Activated CD4-positive, alpha-beta memory T cell treated with anti-CD3 and anti-CD28 coated beads, Interleukin-2, amount 10 ng/mL, durations not matched to agents 7 days and 5 days (primary cell): ENCODE measurements at places on chromosomes 6 and 20. TPM values are rescaled to one million over a fixed set of nuclear protein-coding genes. Genes with fewer than 3 reads are reported as not detected.
A peak's percentile ranks its signal among the peaks of the same experiment; 100 is the strongest.

- DNase-seq, result no peak
These were observed 62.0 kb downstream of the CARMIL1 start for GRCh38 chr6:25341203-25341552.

DNA sequence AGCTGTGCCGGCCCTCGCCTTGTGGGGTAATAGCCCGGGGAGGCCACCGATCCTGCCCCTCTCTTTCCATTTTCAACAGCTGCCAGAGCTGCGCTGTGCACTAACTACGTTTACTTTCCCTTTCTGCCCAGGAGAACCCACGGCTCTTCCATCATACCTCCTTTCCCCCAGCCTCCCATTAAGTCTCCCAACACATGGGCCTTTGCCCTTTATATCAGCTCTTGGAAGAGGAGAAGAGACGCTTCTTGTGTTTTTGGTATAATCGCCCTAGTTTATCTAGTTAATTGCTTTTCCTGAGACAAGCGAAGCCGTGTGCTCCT is 637 bp downstream of the UBR2 start:
- DNase-seq, result no peak

DNA sequence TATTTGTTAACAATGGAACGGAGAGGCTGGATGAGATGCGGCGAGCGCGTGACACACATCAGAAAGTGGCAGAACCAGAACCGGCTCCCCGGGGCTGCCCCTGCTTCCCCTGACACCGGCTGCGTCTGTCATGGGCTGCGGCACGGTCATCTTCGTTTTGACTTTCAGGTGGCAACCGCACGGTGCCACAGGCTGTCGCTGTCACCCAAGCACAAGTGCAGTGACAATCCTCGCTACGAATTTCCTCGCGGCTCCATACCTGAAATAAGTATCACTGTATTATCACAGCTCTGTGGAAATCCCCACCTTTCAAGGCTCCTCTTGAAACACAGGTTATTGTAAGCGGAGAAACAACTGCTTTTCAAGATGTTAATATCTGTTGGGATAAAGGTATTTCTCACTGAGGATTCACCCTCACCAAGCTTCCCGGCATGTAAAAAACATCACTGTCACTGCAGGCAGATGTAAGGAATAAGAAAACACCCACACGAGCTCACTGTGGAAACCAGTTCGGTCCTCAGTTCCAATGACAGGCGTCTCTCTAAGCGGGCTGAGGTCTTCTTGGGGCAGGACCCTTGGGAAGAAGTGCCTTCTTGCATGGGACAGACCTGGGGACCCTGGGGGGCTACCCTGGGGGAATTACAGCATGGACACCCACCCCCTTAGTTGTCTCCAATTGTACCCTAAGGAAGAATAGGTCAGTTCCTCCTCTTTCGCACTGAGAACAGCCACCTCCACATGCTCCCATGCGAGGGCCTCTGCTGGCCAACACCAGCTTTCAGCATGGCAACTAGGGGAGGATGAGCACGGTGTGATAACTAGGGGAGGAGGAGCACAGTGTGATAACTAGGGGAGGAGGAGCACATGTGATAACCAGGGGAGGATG is 86.3 kb downstream of the DACT2 start:
- no peak for DNase-seq

DNA sequence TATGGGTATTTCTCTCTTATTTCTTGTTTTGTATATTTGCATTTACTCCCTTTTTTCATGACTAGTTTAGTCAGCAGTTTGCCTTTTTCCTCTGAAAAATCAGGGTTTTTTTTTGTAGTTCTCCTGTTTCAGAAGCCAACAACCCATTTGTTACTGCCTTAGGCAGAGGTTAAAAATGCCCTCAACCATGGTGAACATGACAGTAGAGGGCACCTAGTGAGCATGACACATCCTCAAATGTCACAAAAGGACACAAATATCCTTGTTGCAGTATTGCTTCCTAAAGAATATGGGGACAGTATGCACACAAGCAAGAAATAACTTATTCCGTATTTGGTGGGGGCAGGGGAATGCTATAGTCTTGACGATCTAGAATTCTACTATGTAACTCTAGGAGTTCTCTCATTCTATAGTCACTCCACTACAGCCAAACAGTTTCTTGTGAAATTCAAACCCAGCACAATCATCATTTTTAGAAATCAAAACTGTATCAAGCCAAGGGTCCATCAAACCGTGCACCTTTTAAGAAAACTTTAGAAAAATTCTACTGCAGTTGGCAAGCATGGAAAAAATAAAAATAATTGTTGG is 47.0 kb downstream of the GOPC start:
- no peak for DNase-seq

GRCh38 chr6:170049641-170050561 is 241.0 kb downstream of the DLL1 start:
- DNase-seq, result no peak

GRCh38 chr20:8213270-8213669 is 81.2 kb downstream of the PLCB1 start:
- DNase-seq, result no peak

GRCh38 chr6:112298021-112298745 is 43.8 kb upstream of the LAMA4 start:
- no peak for DNase-seq

DNA sequence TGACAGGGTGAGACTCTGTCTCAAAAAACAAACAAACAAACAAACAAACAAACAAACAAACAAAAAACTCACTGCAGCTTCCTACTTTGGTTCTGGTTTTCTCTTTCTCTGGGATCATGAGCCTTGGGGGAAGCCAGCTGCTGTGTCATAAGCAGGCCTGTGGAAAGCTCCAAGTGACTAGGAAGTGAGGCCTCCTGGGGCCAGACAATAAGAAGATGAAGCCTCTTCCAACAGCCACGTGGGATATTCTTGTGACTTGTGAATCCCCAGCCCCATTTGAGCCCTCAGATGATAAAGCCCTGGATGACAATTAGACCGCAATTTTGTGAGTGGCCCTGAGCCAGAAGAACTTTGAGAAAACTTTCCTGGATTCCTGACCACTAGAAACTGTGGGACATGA is 11.4 kb downstream of the HLA-A start:
- DNase-seq, result no peak

DNA sequence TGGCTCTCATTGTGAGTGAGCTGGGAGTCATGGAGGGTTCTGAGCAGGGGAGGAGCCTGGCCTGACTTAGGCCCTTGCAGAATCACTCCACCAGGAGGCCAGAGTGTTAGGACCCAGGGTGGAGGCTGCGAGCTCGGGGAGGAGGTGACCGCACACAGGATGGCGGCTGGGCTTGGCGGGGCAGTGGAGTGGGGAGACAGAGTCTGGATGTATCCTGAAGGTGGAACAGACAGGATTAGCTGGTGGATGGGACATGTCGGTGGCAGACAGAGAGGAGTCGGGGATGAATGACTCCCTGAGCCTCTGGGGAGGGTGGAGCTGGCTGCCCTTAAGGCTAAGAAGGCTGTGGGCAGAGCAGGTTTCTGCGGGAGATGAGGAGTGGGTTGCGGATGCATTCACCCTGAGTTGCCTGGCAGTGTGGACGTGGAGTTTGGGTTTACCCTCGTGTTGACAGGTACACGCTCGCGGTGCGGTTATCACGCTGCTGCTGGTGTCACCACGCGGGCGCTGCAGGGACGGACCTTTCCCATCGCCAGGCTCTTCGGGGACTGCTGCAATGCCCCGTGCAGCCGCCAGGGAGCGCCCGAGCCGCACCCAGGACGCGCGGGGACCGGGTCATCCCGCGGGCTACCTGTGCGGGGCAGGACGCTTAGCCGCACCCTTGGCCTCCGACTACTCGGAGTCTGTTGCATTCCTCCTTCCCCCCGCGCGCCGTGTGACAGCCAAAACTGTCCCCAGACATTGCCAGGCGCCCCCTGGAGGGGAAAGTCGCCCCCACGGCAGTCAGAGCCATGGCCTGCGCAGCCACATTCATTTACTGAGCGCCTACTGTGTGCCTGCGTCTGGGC is 43.0 kb upstream of the PTGIS start:
- peak; percentile 83 for DNase-seq

GRCh38 chr6:40439026-40439800 is 148.0 kb downstream of the LRFN2 start:
- no peak for DNase-seq

The RNF182 gene
- total RNA-seq, result not detected

The FAM83C gene
- total RNA-seq, result not detected

The PKIB gene
- total RNA-seq, result 0.86 TPM

The LIN28B gene
- total RNA-seq, result not detected

The MRAP2 gene
- not detected for total RNA-seq

The CLIC5 gene
- total RNA-seq, result 7.4 TPM

The MYB gene
- 27.7 TPM for total RNA-seq

The CAGE1 gene
- 0.08 TPM for total RNA-seq
